ENCODE measurements at places on chromosomes 7 and 10.

- DNase-seq: no peak
Observed at GRCh38 chr10:97598407-97599271, 9.1 kb downstream of the C10orf62 start.

GRCh38 chr7:106119719-106120118 lies 7.6 kb upstream of the SYPL1 start:
- DNase-seq: no peak

GRCh38 chr10:3433131-3433530 lies 260.5 kb upstream of the PITRM1 start:
- DNase-seq: no peak

DNA sequence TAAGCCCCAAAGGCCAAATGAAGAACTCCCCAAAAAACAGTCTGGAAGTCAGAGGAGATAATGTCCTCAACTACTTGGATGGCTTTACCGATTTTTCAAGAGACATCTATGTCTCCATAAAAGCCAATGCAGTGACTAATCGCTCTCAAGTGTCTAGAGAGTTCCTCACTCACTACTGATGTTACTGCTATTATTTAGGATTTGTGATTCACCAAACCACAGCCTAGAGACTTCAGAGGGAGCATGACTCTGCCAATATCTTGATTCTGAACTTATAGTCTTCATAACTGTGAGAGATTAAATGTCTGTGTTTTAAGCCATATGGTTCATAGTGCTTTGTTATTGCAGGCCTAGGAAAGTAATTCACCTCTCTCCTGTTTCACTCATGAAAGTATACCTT lies 160.2 kb downstream of the IPMK start:
- no peak for DNase-seq

- no peak for DNase-seq
Observed at GRCh38 chr7:157211690-157212089, 73.0 kb downstream of the UBE3C start.

- DNase-seq: no peak
Observed at GRCh38 chr10:114031073-114031972, 12.3 kb upstream of the ADRB1 start.

DNA sequence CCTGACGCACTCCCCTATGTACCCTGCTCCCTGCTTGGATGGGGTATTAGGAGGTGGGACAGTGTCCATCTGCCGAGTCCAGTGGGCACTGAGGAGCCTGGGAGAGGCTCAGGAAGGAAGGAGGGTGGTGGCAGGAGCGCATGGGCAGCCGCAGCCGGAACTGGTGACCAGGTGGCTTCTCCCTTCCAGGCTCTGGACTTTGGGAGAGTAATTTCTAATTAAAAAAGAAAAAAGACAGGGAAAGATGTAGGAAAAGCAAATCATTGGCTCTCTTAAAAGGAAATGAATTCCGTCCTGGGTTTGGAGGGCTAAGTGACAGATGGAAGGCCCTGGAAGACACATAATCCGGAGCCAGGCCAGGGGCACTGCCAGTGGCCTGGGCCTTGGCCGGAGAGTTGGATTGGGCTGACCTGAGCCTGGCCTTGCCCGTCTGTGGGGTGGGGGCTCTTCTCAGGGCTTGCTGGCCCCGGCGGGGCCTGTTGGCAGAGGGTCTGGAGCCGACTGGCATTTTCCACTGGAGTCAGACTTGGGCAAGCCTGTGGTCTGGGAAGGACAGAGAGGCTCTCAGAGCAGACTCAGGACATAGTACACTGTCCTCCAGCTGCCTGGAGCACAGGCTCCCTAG lies 63.0 kb downstream of the NEURL1 start:
- no peak for DNase-seq

DNA sequence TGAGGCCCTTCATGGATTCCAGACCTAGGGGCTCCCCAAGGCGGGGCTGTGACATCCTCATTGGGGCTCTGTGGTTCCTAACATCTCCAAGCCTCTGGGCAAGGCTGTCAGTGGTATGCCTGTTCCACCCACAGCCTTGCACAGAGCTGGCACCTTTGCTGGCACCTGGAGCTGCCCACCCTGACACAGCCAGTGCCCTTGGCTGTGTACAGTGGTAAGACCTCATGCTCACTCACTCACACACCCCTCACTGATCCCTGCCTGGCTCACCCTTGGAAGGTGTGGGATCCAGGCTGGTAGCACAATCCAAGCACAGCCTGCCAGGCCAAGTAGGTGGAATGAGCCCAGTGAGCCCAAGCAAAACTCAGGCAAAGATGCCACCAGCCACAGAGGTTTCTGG lies 200.4 kb upstream of the PCDH15 start:
- no peak for DNase-seq

GRCh38 chr7:37212556-37212955 lies 236.1 kb downstream of the ELMO1 start:
- no peak for DNase-seq

DNA sequence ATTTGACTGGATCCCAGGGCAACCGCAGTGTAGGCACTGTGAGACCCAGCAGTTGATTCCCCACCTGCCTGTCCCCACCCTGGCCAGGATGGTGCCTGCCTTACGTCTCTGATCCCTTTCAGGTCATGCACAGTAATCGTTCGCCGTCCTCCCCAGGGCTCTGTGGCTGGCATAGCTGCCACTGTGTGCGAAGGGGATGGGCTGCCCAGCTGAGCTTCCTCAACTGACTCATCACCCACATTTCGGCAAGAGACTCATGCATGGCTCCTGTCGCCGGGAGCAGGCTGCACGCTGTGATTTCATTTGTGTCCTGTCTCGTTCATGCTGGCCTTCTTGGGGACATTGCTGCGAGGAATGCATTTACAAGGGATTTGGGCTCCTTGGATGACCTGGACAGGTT lies 252.4 kb downstream of the KLF6 start:
- DNase-seq: no peak

GRCh38 chr7:129159539-129159938 lies 15.0 kb downstream of the TSPAN33 start:
- DNase-seq: no peak

- no peak for DNase-seq
Observed at GRCh38 chr7:7962851-7963250, 5.7 kb upstream of the GLCCI1 start.

GRCh38 chr10:93806903-93807302 lies 49.2 kb downstream of the LGI1 start:
- no peak for DNase-seq

DNA sequence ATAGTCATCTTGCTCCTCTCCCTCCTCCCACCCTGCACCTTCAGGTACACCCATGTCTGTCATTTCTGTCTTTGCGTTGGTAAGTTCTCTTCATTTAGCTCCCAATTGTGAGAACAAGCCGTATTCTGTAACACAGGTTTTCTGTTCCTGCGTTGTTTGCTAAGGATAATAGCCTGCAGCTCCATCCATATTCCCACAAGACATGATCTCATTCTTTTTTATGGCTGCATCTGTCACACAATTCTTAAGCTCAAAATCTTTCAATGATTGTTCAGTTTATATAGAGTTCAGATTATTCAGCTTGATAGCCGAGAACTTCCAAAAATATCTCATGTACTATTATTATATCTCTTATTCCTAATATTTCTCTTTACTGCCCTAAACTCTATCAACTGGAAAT lies 16.0 kb upstream of the TMEM168 start:
- DNase-seq: no peak

DNA sequence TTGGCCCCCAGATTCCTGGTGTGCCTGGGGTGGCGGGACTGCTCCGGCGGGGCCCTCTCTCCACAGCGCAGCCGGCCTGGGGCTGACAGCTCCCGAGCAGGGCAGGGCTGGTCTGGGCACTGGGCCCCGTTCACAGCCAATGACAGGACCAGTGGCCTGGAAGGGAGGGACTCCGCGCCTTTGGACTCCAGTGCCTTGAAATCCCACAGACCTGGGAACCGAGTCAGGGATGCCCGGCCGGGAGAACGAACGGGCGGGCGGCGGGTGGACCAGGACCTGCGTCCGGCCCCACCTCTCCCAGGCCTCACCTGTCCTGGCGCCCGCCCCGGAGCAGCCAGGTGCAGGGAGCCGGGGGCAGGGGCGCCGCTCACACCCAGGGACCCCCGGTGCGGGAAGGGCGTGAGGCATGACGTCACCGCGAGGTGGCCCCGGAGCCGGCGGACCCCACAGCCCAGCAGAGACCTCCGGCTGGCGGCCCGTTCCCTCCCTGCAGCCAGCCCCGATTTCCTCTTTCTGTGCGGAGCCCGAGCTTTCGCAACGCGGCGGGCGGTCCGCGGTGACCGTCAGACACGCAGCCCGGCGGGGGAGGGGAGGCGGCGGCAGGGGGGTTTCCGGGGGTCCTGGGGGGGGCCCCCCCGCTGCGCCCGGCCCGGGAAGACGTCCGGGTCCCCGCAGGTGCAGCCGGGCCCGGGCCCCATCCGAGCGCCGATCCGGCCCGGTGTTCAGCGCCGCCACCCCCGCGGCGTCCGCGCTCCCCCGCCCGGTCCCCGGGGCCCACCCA lies 743 bp downstream of the ADAP1 start:
- DNase-seq: no peak

DNA sequence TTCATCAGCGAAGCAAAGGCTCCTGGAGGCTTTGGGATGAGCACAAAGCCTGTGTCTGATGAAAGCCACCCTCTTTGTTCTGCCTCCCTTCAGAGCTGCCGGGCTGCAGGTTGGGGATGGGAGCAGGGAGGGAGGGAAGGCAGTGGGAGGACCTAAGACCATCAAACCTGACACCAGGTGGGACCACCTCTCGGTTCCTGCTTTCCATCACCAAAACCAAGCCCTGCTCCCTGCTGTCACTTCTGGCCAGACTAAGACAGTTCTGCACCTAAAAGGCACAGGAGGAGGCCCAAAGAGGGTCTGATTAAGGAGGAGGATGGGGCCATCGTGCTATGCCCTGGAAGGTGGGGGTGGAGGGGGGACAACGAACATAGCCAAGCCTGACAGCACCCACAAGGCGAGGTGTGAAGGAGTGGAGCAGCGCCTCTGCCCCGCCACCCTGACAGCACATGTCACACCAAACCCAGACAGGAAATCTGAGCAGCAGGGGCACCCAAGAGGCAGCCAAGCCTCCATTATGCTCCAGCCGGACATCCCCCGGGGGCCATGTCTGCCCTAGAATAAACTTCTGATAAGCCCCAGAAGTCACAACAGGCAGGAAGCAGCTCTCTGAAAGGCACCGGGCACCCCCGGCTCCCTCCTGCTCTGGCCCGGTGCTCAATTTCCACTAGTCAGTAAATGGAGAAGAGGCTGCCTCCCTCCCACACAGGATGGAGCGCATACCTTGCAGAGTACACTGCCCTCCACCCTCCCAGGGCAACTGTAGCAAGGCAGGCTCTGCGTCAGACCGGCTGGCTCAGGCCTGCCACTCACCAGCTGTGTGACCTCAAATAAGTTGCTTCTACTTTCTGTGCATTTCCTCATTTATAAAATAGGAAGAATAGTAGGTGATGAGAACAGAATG lies 48.9 kb downstream of the DLG5 start:
- DNase-seq: no peak

GRCh38 chr10:85557077-85557476 lies 809.5 kb downstream of the GRID1 start:
- DNase-seq: no peak

GRCh38 chr7:134182078-134182477 lies 54.9 kb downstream of the LRGUK start:
- DNase-seq: no peak

DNA sequence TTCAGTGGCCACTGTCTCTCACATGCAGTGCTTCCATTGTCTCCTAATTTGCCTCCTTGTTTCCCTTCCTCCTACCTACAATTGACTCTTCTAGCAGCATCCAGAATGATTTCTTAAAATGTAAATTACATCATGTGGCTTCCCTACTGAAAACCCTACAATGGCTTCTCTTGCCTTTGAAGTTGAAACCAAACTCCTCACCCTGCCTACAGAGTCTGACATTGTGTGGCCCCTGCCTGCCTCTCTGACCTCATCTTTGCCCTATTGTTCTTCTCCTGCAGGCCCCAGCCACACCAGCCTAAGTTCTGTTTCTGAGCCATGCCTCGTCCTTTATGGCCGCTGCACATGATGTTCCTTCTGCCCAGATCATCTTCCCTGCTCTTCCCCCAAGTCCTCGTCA lies 35.8 kb upstream of the CDK1 start:
- DNase-seq: no peak

DNA sequence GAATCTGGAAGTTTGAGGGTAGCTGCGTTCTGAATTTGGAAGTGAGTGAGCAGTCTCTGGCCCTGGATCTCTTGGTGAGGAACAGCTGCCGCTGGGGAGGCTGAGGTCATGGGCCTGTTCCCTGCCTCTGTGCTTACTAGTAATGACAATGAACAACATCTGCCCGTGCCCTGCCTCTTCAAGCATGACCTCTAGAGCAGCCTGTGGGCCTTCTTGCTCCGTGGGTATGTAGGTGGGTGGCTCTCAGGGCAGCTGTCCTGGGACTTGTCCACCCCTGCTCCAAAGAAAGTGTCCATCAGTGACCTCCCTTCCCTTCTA lies 186.2 kb downstream of the CXCL12 start:
- DNase-seq: no peak

DNA sequence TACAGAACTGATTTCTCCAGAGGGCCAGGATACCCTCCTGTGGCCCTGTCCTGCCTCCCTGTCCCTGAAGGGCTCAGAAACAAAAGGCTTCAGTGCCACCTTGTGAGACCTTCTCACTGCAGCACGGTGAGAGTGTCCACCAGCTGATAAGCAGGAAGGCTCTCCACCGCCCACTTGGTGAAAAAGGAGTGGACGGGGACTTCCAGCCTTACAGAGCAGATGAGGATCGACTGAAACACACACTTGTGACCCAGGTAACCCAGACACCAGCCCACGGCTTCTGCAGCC lies 330.1 kb downstream of the GRID1 start:
- DNase-seq: no peak

DNA sequence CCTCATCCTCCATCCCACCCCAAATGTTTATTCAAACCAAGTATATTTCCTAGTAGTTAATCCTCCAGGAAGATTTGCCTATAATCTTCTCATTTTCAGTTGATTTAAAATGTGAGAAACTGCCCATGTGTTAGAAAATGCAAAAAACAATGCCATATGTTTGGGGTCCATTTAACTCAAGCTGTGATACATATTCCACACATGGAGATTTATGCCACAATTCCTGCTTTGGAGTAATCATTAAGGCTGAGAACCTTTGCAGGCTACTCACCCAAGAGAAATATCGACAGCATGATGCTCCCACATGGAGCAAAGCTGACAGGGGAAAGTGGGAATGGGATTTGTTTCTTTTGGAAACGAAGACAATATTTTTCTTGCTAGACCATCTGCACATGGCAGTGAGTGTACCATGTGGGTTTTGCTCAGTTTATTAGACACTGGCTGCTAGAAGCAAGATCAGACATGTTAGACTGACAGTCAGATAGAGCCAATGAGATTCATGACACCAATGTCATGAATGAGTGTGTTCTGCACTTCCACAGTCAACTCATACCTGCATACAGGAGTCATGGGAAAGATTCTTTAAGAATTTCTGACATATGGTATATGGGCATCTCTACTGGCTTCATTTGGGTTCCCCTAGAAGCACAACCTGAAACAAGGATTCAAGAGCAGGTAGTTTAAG lies 3.4 kb upstream of the GRM8 start:
- DNase-seq: no peak

GRCh38 chr10:86580521-86580891 lies 58.9 kb upstream of the WAPL start:
- no peak for DNase-seq

All from activated T-helper 9 cell treated with anti-CD3 and anti-CD28 coated beads, Interleukin-2, amount 50 U/mL, for 16 hours (primary cell).